Substantia nigra (tissue), 51 donors: ENCODE measurements at places on chromosomes 6 and 20.

DNA sequence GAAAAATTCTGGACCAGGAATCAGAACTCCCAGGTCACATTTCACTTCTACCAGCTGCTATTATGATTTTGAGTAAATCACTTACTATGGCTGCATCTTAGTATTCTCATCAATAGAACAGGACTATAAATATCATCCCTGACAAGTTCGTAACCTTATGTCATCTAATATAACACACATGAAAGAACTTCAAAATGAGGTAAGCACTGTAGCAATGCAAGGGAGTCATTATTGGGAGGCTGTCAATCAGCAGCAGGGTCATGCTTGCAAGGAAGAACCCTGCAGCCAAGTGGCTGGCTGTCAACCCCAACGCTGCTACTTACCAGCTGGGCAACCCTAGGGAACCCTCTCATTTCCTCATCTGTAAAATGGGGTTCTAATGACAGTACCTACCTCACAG lies 123.3 kb upstream of the B3GAT2 start:
- DNase-seq: no peak

GRCh38 chr6:128882991-128883611 lies at the start of gene LAMA2:
Gene LAMA2 (plus strand): TSS chr6:128883138. CDS start chr6:128883246, 108 bp downstream.
- DNase-seq: peak; percentile 52

DNA sequence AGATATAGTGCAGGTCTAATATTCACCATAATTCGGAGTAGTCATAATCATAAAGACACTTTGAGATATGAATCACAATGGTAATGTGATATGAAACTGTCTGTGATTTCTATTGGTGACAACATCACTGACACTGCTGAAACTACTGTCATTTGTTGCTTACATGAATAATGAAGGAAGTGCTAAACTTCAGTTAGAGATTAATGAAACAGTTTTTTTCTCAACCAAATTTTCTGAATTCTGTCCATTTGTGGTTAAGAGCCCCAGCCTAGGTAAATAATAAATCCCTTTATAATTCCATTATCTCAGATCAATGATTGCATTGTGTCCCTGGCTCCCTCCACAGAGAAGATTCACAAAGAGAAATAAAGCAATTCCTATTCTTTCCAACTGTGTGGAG lies 122.6 kb downstream of the HIVEP2 start:
- DNase-seq: no peak

DNA sequence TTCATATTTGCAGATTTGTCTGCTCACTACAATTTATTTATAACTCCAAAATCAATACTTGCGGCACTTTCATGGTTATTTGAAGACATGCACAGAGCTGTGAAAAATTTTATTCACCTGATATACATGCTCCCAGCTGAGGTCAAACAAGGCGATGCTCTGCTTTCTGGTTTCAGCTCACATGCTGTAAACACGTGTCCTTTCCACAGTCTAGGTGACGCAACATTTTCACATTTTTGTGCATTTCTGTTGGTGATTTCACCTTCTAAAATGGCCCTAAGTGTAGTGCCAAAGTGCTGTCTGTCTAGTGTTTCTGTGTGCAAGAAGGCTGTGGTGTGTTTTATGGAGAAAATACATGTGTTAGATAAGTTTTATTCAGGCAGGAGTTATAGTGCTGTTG lies 650.5 kb downstream of the RNF144B start:
- no peak for DNase-seq

GRCh38 chr6:29510202-29510601 lies 22.4 kb upstream of the MAS1L start:
- DNase-seq: no peak

DNA sequence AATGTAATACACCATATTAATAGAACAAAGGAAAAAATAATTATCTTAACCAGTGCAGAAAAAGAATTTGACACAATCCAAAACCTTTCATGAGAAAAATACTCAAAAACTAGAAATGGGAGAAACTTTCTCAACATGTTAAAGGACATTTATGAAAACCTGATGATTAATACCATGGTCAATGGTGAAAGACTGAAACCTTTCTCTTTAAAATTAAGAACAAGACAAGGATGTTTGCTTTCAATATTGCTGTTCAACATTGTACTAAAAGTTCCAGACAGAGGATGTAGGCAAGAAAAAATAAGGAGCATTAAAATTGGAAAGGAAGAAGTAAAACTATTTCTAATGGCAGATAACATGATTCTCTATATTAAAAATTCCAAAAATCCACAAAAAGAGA lies 981.3 kb upstream of the FLRT3 start:
- no peak for DNase-seq

- no peak for DNase-seq
These were observed 564.8 kb downstream of the RFPL4B start for GRCh38 chr6:112911959-112912358.

GRCh38 chr6:119241111-119241465 lies 108.5 kb downstream of the MAN1A1 start:
- no peak for DNase-seq

GRCh38 chr6:107132330-107132954 lies 17.1 kb upstream of the BEND3 start:
- no peak for DNase-seq

DNA sequence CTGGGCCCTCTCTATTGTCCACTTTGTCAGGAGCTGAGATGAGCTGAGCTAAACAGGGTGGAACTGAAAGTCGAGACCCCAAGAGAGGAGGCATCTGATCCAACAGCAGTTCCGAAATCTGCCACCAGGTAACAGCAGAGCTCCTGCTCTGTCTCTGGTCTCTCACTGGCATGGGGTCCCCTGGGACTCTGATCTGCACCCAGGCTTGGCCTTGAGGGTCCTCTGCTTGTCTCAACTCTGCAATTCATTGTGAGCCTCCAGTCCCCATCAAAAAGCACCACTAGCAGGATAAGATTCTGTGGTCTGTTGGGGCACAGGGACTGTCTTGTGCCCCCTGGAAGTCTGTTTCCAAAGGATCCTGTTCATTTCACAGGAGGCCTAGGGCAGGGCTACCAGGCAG lies 62.5 kb upstream of the TOP1 start:
- no peak for DNase-seq

DNA sequence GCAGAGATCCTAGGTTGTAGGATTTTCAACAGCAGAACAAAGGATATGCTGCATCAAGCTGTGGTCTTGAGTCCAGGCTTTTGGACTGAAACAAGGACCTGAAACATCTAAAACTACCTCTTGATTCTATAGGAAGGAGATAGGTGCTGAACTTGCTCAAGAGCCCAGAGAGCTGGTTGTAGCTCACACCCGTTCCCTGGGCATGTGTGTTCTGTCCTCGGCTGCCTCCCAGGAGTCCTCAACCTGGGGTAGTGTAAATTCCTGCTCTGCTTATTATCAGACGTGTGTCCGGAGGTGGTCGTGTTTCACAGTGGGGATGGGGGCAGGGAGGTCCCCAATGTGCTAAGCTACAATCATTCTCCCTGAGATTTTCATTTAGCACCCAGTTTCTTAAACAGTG lies 4.8 kb downstream of the NOP56 start:
- DNase-seq: no peak

GRCh38 chr6:66556936-66557335 lies 849.9 kb upstream of the EYS start:
- DNase-seq: no peak

DNA sequence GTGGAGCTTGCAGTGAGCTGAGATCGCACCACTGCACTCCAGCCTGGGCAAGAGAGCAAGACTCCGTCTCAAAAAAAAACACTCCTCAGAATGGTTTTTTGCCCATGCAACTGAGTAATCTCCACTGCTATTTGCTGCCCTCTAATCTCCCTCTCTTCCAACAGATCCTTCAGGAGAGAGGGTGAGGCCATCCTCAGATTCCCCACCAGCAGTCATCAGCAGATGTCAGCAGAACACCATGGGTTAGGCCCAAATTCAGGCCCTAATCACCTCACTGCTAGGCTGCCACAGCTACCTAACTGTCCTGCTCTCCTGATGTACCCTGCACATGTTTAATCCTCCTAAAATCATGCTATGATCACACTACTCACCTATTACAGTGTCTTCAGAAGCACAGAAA lies 63.2 kb upstream of the BEND6 start:
- DNase-seq: no peak

DNA sequence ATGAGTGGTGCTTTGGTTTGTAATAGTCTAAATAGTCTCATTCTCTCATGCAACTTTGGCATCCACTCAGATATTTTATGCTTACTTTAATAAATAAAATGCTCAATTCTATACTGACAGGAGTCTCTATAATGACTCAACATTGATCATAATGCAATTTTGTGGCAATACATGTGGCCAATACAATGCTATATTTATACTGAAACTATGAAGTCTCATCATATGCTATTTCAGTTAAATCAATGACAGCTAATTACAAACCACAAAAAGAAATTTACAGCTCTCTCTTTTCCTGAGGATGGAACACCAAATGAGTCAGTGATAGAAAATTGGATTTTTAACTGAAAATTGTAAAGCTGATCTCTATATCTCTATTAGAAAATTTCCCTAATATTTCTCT lies 77.1 kb downstream of the WASF1 start:
- DNase-seq: no peak

DNA sequence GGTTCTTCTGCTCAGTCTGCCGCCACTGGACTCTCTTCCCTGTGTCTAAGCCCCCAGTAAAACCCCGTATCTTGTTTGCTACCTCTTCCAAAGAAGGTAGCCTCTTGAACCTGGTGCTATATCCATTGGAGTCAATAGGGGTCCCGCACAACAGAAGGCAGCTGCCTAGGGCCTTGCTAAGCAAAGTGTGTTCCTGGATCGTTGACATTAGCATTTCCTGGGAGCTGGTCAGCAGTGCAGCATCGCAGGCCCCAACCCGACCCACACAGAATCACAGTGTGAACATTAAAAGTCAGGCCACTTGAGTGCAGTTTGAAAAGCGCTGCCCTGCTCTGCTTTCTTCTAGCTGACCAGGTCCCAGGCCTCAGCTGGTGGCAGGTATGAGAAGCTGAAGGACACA lies 2.9 kb downstream of the ADA start:
- DNase-seq: no peak

DNA sequence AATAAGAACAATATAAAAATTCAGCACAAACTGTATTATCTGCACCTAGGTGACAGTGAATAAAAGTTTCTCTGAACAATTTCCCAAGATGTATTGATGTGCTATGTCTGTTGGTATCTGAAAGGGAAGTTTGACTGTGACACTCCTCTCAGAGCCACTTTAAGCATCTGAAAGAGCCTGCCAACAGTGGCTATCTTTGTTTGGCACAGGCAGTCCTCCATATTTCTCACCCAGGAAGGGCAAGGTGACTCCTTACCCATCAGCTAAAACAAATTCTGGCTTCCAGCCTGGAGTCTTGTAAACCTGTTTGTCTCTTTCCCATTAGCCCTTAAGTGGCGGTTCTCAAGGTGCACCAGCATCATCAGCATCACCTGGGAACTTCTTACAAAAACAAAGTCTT lies 122.4 kb upstream of the VGLL2 start:
- DNase-seq: no peak

- DNase-seq: peak; percentile 41
These were observed 1.3 kb upstream of the VNN1 start for GRCh38 chr6:132715204-132715603.

DNA sequence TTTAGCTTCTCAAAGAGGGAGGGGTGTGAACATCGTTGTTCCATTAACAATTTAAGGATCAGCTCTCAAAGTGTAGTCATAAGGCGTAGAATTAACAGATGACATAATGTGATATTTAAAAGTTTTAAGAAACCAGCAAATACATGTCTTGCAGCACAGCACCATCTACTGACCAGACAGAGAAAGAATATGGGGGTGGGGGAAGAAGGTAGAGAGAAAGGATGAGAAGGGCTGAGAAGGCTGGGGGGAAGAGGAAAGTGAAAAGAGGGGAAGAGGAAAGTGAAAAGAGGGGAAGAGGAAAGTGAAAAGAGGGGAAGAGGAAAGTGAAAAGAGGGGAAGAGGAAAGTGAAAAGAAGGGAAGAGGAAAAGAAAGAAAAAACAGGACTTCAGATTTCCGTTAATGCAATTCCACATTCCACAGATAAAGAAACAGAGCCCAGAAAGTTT lies 80.9 kb downstream of the HAO1 start:
- no peak for DNase-seq

- no peak for DNase-seq
These were observed 33.7 kb upstream of the VEGFA start for GRCh38 chr6:43736211-43736786.

DNA sequence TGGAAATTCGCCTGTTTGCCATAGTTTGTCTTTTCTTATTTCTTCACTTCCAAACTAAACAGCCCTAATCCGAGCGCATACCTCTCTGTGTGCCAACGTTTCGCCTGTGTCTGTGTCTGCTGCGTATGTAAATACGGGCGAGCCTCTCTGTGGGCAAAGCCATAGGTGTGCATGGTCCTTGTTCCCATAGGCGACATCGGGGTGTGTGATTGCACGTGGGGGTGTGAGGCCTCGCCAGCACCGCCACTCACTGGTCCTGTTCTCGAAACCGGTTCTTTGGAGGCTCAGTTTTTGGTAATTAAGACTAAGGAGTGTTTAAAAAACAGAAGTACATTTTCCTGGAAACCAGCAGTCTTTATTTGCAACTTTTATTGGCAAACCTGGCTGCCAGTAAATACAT lies 6.0 kb upstream of the FOXC1 start:
- DNase-seq: no peak

GRCh38 chr6:71967436-71967835 lies 81.1 kb downstream of the RIMS1 start:
- DNase-seq: no peak

DNA sequence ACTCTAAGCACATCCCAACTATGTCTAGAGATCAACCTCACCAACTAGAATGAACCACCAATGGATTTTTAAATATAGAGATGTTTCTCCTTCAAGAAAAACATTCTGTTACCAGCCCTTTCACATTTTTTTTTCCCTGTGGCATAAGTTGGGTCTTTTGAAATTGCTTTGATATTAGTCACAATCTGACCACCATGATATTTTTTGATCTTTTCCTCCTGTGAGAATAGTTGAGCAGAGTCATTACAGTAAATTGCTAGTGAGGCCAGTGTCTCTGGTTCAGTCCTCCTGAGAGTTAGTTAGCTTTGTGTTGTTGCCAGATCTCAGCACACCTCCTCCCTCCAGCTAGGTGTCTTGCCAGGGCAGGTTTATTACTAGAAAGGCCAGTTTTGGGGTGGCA lies 79.7 kb upstream of the MYLIP start:
- no peak for DNase-seq

GRCh38 chr6:136788069-136788902 lies 4.0 kb downstream of the MAP3K5 start:
- no peak for DNase-seq

- DNase-seq: no peak
These were observed 56.9 kb downstream of the JPH2 start for GRCh38 chr20:44129911-44130718.

GRCh38 chr6:20709451-20709850 lies 175.2 kb downstream of the CDKAL1 start:
- DNase-seq: no peak

DNA sequence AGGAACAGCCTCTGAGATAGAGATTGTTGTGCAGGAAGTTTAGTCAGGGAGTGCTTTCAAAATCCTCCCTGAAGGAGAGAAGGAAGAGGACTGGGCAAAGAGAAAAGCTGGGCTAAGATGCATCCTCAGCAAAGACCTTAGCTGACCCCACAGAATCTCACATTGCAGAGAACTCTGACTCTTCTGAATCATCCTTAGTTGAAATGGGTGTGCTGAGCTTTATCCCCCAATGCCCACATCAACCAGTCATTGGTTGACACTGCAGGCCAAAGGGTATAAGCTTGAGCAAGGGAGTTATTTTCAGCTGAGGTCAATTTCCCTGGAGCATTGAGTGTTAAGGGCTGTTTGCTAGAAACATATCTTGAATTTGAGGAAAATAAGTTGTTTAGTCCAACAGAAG lies 732.2 kb downstream of the CBLN4 start:
- DNase-seq: no peak

GRCh38 chr6:159682810-159683209 lies 10.2 kb downstream of the SOD2 start:
- DNase-seq: no peak
